ENCODE measurements at places on chromosomes 3 and 15.

GRCh38 chr3:154224866-154225265 lies 99.4 kb downstream of the DHX36 start:
- no peak for DNase-seq

DNA sequence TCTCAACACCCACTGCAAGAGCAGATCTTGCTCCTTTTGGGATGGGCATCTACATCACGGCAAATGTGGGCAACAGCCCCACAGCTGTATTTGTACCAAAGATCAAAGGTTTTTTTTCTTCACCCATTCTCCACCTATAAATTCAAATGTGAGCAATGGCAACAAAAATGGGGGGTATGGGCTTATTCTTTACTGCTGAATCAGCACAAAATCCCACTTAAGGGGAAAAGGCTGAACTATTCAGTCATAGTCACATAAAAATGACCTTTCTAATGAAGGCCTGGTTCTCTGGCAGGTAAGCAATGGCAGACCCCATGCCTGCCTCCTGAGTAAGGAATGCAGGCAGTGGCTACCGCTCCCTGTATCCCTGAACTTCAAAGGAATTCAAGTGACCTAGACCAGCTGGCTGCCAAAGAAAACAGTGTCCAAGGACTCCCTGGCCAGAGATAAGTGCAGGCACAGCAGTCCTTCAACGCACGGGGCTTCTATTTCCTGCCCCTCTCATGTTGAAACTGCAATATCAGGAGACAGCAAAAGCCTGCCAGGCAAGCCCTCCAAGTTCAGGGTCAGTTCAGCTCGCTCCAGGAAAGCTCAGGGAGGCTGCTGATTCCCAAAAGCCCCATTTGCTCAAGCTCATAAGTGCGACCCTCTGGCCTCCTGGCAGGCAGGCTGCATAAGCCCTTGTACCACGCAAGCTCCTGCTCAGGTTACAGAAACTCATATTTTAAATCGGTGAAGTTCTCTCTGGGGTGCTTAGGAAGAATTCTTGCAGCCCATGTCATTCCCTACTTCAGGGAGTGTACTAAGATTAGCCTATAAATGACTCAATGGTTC lies 134.1 kb downstream of the PDZRN3 start:
- DNase-seq = no peak

DNA sequence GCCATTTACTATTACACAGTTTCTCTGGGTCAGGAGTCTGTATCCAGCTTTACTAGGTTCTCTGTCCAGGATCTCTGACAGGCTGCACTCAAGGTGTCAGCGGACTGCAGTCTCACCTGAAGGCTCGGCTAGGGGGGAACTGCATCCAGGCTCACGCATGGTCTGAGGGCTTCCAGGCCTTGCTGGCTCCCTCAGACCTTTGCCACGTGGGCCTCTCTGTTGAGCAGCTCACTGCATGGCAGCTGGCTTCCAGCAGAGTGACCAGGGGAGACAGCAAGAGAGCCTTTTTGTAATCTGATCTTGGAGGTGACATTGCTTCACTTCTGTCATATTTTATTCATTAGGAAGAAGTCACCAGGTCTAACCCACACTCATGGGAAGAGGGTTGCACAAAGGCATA lies 152.3 kb downstream of the CACNA2D3 start:
- DNase-seq = no peak

DNA sequence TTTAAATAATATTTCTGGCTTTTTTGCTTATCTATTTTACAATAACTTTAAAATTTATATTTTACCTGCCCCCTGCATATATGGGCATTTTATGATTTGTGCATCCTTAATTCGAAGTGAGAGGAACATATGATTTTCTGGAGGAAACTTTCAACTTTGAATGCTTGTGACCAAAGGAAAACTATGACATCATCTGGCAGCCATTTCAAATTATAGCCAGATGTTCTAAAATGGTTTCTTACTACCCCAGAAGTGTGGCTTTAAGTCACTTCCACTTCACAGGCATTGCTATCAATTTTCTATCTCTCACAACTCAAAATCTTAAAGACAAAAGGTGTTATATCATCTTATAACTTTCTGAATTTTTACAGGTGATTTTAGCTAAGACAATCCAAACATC lies 508.8 kb downstream of the RBMS3 start:
- DNase-seq = no peak

- DNase-seq = no peak
Measured at GRCh38 chr3:89145995-89146394, 38.6 kb downstream of the EPHA3 start.

DNA sequence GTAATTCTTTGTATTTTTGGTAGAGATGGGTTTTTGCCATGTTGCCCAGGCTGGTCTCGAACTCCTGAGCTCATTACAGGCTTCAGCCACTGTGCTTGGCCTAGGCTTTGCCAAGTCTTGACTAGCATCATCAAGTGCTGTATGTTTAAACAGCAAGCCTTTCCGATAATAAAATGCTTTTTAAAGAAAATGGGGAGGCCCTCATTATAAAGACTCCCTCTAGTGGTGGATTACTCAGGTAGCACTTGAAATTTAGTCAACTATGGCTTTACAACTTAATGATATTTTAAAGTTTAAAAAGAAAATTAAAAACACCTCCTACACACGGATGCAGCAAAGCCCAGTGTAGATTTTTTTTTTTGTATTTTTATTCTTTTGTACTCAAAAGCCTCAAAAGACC lies 213.6 kb downstream of the GAP43 start:
- DNase-seq = no peak
